ENCODE measurements at places on chromosomes 1 and 21.

- no peak for DNase-seq
Measured at GRCh38 chr1:27560268-27561123, 43.4 kb downstream of the AHDC1 start.

GRCh38 chr1:100494393-100495084 lies 43.4 kb upstream of the GPR88 start:
- DNase-seq, result no peak

DNA sequence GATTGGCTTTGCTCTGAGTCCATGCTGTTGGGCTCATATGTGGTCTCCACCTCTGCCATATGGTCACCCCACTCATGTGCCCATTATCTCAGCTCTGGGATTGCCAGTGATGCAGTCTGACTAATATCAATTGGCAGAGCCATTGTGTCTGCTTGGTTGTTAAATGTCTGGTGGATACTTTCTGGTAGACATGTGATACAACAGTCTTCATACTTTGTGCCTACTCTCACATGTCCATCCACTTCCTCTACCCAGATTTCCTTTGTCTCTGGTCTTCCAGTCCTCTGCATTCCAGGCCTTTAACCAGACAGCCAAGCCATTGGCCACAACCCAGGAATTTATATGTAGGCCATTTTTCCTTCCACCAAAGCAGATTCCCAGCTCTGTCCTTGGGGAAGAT lies 30.8 kb upstream of the DIPK1A start:
- no peak for DNase-seq

GRCh38 chr1:153536671-153537375 lies 1.0 kb upstream of the S100A6 start:
- DNase-seq, result no peak

GRCh38 chr1:109793089-109793485 lies 29.4 kb upstream of the EPS8L3 start:
- no peak for DNase-seq

GRCh38 chr1:171741872-171742576 lies at the start of gene VAMP4:
VAMP4 (minus strand) TSS chr1:171742065; CDS start chr1:171738414, 3,651 bp downstream.
- peak; percentile 85 for DNase-seq

- no peak for DNase-seq
Measured at GRCh38 chr1:46804027-46804889, 5.4 kb downstream of the CYP4B1 start.

DNA sequence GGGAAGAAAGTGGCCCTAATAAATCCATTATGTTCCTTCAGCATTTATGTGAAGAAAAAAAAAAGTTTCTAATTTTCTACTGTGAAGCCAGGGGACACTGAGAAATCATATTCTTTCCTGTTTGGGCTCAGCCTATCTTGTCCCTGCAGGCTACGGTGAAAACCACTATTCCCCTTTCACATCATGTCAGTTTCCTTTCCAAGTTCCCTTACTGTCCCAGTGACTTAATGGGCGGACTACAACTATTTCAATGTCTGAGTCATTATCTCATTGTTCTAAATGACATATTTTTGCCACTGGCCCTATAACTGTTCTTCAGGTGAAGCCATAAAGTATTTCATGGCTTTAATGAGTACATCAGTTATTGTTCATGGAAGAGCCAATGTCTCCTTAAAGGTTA lies 71.3 kb upstream of the BEND5 start:
- no peak for DNase-seq

DNA sequence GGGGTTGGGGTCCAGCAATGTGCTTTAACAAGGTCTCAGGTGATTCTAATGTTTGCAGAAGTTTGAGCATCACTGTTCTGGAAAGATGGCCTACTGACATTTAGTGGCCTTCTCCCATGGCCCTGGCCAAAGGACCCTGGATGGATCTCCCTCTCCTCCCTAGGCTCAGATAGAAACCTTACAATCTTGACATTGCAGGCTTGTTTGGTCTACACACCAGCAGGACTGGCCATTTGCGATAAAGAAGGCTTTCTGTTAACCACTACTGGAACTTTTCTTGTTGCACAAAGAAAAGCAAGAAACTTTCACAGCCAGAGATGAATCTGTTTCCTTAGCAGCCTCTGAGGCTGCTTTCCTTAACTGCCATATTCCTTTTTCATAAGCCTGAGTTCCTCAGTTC lies 6.2 kb downstream of the DNALI1 start:
- no peak for DNase-seq

DNA sequence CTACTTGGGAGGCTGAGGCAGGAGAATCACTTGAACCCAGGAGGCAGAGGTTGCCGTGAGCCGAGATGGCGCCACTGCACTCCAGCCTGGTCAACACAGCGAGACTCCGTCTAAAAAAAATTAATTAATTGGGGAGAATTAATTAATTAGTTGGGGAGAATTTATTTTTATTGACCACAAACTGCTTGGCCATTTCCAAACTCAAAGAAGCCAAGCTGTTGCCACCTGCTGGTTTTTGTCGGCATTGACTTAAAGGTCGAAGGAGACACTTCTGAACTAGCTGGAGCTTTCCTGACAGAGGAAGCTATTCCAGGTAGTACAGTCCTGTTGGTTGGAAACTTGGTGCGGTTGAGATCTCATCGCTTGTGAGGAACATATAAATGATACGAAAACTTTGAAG lies 13.1 kb downstream of the MAP1LC3C start:
- peak; percentile 71 for DNase-seq

GRCh38 chr1:234997201-234997895 lies 131.3 kb downstream of the TOMM20 start:
- peak; percentile 97 for DNase-seq

DNA sequence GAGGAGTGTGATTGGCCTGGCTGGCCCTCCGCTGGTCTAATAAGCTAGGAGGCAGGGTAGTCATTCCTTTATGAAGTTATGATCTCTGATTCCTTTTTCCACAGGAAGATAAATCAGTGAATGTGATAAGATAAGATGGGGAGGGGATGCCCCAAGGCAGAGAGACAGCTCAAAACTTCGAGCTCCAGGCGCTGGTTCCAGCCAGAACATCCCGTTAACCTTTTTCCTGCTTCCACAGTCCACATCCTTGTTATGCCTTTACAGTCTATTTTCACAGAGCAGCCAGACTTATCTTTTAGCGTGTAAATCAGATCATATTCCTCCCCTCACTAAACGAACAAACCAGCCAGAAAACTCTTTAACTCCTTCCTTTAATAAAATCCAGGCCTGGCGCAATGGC lies 38.5 kb upstream of the BMP8B start:
- DNase-seq, result no peak

DNA sequence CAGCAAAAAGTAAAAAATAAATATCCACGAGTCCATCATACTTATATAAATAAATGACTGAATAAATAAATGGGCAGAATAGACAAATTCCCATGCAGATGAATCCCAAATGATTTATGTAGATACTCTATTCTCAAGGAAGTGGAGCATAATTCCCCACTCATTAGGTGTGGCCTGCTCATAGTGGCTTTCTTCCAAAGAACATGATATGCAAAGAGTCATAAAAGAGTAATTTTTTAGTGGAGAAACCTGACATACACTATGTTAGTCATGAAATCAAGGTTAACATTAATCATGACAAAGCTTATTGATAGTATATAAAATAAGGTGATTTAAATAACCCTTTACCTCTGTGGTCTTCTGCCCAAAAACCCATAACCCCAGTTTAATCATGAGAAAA lies 298.9 kb downstream of the DPYD start:
- DNase-seq, result no peak

DNA sequence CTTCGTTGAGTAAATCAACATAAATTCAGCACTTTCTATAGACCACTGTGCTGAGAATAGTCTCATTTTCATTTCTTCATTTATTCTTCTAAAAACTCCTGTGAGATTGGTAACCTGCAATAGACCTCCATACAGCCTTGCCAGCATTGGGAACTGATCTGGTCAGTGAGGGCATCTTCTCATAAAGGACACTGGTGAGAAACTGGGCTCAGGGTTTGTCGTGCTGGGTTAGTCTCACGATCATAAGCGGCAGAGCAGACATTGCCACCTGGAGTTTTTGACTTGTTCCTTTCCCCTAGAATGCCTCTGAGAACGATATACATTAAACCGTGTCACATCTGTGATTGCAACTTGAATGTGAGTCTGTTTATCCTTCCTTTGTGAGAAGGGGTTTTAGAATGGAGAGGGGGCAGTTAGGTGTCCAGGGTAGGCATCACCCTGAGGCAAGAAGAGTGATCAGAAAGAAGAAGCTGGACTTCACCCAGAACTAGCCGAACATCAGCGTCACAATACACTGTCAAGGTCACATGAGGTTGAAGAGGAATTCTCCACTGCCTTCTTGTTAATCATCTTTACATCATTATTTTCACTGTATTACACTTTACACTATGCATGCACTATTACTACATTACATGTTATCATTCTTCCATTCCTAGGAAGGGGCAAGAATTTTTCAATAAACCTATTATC lies 1.4 kb upstream of the TTLL7 start:
- DNase-seq, result no peak

DNA sequence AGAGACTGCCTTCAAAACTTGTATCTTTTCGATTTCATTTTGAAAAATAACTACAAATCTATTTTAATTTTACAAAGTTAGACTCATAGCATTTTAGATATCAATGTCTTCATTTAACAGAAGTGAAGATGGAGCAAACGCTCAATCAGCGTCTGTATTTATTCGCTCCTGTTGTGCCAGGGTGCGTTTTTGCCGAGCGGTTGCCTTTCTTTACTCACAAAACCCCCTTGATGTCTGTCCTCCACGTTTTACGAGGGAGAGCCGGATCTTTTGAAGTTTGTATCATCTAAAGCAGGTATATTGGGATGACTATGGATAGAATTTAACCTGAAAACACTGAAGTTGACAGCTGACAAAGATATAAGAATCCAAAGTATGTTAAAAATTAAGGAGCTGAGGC lies 44.6 kb downstream of the MRPL39 start:
- DNase-seq, result no peak

GRCh38 chr1:161266202-161266601 lies 7.7 kb downstream of the PCP4L1 start:
- DNase-seq, result no peak

DNA sequence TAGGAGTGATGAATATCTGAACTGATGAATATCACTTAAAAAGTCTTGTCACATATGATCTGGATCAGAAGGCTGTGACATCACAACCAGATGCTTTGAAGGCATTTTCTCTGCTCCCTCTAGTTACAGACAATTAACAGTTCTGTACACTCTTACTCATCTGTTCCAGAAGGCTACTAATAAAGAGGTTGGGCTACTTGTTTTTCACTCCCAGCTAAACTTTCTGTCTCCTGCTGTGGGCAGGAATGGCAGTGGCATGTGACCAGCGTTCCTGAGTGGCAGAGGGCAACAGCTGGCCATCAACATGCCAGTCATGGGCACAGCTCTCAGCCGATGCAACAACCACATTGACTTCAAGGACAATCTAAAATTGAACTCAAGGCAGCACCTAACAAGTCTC lies 66.7 kb downstream of the SLC45A1 start:
- DNase-seq, result no peak

- peak; percentile 72 for DNase-seq
Measured at GRCh38 chr1:235831148-235831547, 35.6 kb downstream of the LYST start.

GRCh38 chr21:45277101-45278045 lies 10.3 kb downstream of the POFUT2 start:
- DNase-seq, result no peak

DNA sequence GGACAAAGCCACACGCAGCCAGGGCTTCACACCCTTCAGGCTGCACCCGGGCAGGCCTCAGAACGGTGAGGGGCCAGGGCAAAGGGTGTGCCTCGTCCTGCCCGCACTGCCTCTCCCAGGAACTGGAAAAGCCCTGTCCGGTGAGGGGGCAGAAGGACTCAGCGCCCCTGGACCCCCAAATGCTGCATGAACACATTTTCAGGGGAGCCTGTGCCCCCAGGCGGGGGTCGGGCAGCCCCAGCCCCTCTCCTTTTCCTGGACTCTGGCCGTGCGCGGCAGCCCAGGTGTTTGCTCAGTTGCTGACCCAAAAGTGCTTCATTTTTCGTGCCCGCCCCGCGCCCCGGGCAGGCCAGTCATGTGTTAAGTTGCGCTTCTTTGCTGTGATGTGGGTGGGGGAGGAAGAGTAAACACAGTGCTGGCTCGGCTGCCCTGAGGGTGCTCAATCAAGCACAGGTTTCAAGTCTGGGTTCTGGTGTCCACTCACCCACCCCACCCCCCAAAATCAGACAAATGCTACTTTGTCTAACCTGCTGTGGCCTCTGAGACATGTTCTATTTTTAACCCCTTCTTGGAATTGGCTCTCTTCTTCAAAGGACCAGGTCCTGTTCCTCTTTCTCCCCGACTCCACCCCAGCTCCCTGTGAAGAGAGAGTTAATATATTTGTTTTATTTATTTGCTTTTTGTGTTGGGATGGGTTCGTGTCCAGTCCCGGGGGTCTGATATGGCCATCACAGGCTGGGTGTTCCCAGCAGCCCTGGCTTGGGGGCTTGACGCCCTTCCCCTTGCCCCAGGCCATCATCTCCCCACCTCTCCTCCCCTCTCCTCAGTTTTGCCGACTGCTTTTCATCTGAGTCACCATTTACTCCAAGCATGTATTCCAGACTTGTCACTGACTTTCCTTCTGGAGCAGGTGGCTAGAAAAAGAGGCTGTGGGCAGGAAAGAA lies 8.1 kb downstream of the PSRC1 start:
- no peak for DNase-seq

GRCh38 chr1:169474302-169474995 lies 11.3 kb downstream of the SLC19A2 start:
- DNase-seq, result no peak

DNA sequence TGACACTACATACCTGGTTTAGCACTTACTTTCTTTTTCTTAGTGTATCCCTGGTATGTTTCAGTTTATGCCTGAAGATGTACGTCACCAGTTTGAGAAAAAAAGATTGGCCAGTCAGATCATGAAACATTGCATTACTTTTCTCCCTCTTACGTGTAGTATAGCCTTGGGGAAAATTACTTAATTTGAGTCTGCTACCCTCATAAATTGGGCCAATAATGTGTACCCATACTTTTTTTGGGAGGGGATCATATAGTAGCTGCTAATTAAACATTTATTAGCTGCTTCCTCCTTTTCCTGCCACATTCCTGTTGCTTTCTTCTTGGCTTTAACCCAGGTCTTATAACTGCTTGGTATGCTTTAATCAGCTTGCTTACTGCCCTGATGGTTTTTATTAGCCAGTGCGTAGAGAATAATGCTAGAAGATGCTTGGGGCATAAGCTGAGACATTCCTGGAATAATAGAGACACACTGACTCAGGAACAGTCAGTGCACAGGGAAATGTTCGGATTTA lies 32.1 kb downstream of the RABGAP1L start:
- no peak for DNase-seq

DNA sequence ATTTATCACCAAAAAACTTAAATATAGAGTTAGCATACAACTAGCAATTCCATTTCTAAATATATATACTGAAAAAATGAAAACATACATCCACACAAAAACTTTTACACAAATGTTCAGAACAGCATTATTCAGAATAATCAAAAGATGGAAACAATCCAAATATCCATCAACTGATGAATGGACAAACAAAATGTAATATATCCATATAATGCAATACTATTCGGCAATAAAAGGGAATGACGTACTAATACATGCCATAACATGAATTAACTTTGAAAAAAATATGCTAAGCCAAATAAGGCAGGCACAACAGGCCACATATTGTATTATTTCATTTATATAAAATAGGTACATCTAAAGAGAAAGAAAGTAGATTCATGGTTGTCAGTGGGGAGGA lies 33.9 kb downstream of the TUT4 start:
- DNase-seq, result no peak

GRCh38 chr1:90708236-90708786 lies 8.8 kb downstream of the BARHL2 start:
- DNase-seq, result no peak

Measured in RKO (cell line).